ENCODE measurements at places on chromosomes 5 and 9.
A peak's percentile ranks its signal among the peaks of the same experiment; 100 is the strongest.

- DNase-seq, result no peak
Observed at GRCh38 chr5:15092801-15093200, 221.2 kb upstream of the ANKH start.

DNA sequence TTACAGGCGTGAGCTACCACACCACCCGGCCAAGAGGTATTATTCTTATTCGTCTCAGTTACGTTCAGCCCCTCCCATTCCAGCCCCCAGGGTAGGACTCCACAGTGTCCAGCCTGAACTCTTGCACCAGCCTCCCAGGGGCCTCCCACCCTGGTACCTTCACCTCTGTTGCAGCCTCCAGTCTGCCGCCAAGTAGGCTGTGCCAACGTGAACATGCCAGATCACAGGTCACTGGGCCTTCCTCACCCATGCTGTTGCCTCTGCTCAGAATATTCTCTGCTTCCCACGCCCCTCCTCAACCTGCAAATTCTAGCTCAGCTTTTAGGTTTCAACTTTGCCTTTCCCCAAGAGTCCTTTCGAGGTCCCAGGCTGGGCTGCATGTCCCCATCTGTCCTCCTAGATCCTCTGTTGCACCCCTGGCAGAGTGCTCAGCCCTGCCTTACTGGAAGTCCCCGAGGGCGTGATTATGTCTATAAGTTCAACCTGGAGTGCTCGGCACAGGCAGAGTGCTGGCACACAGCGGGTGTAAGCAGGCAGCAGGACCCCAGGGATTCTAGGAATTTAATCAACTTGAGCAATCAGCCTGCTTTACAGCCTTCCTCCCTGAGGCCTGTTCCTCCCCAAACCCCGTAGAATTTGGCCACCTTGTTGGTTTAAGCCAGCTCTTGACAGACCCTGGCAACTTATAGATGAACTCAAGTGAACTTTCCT is 13.1 kb upstream of the STXBP1 start:
- no peak for DNase-seq

GRCh38 chr5:62190173-62190572 is 115.8 kb upstream of the KIF2A start:
- no peak for DNase-seq

DNA sequence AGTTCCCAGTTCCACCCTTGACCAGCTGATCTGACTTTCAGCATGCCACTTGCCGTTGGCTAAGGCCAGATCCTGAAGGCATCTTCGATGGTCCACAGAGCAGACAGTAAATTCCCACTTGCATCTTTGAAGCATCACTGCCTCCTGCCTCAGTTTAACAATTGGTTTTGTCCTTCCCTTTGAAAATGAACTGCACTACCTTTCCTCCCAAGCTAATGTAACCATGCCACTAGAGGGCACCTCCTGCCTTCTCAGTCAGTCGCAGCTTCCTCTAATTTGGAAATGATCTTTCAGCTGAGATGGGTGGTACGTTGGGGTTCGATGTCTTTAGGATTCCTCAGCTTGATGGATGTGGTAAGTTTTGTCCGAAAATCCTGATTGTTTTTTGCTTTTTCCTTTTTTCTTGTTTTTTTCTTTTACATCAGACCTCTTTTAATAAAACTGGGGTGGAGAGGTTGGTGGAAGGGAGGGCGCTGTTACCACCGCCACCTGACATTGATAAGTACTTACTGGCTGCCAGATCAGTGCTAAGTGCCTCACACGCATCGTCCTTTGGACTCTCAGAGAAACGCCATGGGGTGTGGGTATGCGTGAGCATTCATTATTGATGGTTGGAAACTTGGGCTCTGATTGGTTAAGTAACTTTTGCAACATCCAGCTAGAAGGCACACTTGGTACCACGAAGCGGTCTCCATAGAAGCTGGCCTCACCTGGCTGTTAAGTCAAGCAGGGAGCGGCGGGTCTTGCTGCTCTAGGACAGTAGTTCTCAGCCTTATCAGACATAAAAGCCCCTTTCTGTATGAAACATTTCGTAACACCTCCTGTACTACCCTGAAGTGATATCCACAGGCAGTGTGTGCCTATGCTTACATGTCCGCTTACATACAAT is 16.9 kb downstream of the PTTG1 start:
- peak; percentile 51 for DNase-seq

DNA sequence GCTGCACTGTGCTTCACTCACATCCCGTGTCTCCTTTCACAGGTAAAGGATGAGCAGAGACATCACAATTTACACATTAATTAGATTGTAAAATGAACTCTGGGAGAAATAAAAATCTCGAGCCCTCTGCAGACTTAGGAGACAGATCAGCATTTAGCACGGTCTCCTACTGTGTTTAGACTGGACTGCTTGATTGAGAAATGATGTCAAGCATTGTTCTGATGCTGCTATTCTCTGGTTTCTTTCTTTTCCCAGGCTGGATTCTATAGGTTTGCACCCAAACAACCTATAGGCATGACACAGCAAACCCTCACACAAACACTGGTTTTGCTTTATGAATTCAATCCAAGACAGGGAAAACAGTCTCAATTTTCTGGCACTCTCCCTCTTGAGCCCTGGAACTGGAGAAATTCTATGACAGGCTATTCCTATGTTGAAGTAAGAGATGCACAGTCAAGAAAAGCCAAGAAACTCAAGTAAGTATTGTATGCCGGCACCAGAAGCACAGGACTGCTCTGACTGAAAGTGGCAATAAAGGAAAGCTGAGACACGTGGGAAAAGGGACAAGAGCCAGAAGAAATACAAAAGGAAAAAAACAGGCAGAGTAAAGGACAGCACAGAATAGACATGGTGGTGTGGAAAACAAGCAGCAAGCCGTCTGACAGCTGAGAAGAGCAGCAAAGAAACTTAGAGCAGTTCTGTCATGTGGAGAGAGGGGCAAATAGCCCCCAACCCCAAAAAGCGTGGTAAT is 24.8 kb upstream of the ERAP2 start:
- no peak for DNase-seq

GRCh38 chr5:176654856-176655255 is 7.6 kb downstream of the TSPAN17 start:
- no peak for DNase-seq

DNA sequence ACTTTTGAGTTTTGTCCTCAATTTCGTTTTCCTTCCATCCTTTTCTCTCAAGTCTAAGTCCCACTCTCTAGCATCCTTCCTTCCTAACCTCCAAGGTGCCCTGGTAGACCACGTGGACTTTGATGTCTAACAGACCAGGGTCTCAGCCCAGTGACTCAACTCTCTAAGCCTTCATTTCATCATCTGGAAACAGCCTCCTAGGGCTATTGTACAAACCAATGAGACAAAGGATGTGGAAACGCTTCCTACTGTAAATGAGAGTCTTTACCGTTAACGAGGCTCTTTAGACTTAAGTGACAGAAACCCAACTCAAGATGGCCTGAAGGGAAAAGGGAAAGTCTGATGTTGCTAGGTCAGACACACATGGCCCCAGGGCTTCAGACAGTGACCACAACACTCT is 49.2 kb upstream of the CPLX2 start:
- DNase-seq, result no peak

GRCh38 chr5:78405829-78406750 is 45.7 kb downstream of the SCAMP1 start:
- no peak for DNase-seq

DNA sequence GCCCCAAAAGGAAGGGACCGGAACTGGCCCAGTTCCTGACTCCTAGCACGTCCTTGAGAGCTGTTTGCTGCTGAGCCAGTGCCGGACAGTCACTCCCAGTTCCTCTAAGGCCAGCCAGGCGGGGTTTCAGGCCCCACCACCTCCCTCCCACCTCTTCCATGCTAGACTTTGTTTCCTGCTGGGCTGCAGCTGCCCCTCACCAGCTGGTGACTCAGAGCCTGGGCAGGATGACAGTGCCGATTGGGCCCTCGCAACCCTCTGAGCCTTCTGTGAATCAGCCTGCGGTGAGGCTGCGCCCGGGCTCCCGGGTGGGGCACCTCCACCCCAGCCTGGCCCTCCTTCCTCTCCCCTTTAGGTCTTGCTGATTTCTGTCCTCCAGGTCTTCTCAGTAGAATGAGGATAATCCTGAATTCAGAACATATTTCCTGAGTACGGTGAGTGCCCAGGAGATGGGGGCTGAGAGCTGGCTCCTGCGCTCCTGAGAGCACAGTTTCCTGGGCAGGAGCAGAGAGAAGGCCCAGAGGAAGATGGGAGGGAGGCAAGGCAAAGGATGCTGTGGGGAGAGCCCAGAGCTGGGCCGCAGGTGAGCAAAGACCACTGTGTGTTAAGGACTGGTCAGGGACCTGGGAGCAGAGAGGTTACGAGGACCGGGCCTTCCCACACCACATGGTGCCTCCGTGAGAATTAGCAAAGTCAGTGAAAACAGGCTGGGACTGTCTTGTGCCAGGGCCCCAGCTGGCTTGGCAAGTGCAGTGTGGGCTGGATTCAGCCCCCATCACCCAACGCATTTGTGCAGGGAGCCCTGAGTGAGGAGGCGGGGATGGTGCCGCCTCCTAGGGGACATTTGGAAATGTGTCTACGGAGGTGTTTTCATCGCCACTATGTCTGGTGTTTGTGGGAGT is 32.9 kb upstream of the STXBP1 start:
- DNase-seq, result peak; percentile 72

DNA sequence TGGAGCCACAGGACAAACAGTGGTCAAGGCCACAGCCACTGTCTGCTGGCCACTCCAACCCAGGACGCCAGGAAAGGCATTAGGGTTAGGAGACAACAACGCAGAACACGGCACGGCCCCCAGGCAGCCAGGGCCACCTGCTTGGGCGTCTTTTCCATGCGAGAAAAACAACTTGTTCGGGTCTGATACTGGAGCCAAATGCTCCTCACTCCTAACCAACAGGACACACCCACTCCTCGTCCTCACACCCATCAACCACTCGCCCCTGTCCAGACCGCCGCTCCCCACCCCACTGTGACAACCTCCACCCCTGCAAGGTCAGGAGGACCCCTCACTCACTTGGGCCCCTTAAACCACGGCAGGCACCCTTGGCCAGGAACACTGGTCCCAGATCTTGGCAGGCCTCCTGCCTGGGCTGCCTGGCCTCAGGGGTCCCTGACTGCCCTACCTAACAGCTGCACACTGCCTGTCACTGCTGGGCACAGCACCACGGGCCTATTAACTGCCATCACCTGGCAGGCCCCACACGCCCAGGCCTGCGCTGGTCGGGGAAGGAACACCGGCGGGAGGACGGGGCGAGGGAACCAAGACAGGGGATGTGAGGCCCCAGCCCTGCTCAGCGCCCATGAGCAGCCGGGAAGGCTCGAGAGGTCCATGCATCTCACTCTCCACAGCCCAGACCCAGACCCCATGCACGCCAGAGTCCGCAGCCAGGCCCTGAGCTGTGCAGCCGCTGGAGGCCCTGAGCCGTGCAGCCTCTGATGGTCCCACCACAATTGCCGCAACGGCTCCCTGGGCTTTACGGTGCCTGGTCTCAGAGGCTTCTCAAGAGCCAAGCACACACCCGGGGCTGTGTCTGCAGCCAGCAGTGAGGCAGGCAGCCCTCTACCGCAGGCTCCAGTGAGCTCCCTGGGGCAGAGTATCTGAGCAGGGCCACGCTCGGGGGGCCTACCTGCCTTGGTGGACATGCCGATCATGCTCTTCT is 13.8 kb downstream of the CLPTM1L start:
- DNase-seq, result no peak

DNA sequence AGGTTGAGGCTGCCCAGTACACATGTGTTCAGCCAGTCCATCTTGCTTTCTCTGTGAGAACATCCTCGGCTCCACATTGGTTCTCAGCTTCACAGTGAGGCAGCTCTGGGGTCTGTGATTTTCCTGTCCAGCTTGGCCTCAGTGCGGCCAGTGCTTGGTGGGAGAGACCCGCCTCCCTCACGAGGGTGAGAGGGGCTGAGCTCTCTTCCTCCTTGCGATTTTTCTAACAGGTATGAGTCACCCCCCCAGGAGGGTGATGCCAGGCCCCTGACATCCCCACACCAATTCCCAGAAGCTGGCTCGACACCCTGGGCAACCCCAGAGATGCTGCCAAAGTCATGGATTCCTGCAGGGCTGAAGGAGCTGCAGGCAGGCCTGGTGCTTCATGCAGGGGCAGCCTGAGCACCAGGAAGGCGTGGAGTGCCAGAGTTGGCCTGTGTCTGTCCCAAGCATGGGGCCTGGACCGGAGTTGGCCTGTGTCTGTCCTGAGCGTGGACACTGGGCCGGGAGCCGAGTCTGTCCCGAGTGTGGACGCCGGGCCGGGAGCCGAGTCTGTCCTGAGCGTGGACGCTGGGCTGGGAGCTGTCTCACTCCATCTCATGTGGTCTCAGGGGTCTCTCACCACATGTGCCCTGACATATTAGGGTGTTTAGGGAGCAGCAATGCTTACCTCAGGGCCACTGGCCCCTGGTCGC is 408.6 kb upstream of the IRX4 start:
- DNase-seq, result no peak

DNA sequence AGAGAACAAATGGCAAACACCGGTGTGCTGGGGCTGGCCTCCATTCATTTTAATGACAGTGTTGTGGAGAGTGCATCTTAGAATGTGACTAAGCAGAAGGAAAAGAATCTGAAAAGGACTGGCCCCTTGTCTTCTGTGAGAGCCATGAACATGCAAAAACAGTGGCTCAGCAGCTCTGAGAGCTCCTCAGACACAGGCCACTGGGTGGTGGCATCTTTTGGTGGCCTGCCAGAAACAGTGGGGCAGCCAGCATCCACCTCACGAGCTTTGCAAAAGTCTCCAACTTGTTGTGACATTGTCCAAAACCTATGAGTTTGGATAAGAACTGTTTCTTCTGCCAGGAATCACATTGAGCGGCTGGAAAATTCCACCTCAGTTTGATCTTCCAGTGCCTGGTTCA is 233.4 kb downstream of the NR3C1 start:
- DNase-seq, result no peak

GRCh38 chr5:173191561-173191960 is 43.4 kb downstream of the NKX2-5 start:
- DNase-seq, result no peak

- no peak for DNase-seq
Observed at GRCh38 chr9:18707489-18708205, 233.7 kb downstream of the ADAMTSL1 start.

GRCh38 chr5:166961913-166962312 is 1329.5 kb upstream of the WWC1 start:
- no peak for DNase-seq

GRCh38 chr5:151517122-151517920 is 69.9 kb downstream of the SLC36A1 start:
- DNase-seq, result no peak

- no peak for DNase-seq
Observed at GRCh38 chr5:69131304-69131703, 35.6 kb upstream of the CCNB1 start.

DNA sequence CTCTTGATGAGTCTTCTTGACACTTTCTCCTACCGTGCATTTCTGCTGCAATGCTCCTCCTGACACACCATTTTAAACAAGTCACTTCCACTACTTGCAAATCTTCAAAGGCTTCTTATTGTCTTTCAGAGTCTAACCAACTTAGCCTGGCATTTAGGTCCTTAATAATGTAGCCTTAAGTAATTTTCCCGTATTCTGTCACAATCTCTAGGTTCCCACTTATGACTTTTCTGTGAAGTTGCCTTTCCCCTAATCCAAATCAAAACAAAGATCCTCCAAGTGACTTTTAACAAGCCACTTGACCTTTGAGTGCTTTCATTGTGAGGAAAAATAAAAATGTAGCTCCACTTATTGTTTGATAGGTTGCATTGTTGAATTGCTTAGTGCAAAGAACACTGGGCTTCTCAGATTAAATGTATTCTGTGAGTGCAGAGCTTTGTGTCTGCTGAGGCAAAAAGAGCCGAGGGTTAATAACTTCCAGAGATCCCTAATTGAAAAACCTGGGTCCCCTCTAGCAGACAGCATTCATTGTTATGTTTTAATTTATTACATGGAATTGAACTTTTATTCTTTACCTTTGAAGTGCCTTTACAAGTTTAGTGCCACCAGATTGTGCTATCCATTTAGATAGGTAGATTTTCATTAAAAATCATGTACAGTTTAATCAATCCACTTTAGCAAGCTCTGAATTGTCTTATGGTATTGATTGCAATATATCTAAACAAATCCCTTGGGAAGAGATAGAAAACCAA is 341.7 kb upstream of the TYRP1 start:
- no peak for DNase-seq
